ENCODE measurements at places on chromosomes 7 and 10.

DNA sequence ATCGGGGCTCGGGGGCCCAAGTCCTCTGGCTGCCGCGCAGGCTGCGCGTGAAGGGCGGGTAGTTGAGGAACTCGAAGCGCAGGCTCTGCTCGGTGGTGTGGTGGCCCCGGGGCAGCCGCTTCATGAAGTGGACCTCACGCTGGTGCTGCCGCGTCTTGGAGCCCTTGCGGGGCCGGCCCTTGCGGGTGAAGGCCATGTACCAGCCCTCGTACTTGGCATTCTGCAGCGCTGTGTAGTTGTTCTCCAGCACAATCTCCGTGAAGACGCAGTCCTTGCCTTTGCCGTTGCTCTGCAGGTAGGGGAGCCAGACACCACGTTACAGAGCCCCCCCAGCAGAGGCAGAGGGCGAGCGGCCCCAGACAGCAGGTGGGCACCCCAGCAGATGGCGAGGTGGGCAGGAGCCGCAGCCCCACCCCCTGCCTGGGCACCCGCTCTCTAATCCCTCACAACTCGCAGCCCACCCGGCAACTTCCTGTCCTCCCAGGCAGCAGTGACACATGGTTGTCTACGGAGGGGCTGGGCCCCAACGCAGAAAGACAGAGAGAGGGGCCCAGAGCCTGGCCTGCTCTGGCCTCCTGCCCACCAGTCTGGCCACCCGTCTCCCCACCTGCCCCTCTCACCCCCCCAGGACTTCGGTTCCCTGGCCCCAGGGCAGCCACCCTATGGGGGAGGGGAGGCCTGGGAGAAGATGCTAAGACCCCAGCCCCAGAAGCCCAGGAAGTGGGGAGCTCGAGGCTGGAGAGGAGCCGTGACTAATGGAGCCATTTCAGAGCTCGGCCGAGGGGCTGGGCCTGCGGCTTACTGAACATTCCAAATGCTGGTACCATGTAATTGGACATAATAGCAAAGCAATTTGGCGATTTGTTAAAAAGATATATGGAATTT, 5.3 kb downstream of the FGF8 start:
- DNase-seq = no peak

DNA sequence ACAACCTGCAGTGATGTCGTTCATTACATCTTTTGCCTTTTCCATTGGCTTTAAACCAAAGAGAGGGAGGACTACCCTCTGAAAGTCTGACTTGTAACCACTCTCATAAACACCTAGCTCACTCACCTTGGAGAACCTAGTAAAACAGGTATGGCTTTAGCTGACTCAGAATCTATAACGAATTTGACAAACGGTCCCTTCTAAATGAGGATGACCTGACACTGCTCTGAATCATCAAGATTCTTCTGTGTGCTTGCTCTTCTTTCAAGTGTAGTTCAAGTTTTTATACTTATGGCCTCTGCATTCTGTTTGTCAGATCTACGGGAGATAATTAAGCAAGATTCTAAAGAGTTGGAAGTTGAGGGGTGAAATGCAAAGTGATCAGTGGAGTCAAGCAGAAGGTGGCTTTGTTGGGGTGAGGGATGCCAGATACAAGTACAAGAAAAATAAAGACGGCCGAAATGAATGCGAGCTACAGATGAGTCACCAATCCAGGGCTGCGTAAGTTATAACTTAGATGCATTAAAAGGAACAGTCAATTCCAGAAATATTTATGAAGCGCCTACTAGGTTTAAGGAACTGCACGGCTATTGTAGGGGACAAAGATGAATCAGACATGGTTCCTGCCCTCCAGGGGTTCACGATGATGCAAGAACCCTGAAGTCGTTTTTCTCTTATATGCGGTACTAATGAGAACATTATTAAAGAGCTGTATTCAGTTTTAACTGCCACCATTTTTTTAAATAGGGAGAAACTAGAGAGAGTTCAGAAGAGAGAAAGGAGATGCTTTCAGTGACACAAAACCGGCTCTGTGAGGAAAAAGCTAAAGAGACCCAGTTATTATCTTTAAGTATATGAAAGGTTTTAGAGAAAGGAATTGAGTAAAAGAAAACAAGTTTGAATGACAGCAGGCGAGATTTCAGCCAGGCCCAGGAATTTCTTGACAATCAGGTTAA, 6.5 kb downstream of the HIPK2 start:
- DNase-seq = no peak

DNA sequence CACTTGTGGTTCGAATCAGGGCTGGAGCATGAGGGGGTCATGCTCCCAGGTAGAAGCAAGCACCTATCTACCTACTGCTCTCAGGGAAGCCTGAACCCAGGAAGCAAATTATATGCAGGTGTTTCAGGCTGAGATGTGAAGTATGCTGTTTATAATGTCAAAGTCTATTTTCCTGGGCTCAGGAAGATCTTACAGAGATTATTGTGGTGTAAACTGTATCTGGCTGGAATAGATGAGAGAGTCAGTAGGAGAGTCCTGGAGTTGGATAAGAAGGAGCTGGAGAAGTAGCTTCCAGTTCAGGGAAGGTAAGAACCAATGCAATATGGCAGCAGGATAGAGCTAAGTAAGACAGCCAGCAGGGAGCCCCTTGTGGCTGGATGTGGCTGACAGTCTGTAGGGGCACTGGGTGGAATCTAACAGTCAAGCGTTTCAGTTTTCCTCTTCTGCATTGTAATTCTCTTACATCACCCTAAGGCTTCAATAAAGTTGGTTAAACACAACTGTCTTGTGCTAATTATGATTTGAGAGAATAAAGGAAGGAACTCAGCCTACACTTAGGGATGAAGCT, 105.9 kb upstream of the EEPD1 start:
- no peak for DNase-seq

- no peak for DNase-seq
Observed at GRCh38 chr10:63627396-63627795, 106.2 kb downstream of the REEP3 start.

DNA sequence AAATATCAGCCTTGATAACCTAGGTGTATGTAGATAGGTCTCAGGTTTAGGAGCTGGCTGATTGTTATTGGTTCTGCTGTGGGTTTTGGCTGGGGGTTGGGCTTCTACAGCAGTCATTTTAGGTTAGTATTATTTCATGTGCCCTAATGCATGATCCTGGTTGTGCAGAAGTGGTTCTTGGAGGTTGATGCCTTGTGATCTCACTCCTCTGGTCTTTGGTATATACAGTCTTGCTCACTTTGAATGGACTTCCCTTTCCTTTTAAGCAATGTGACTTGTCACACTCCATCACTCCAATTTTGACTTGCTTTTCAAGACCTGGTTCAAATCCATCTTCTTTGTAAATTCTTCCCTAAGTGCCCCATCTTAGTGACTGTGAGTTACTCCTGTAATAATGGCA, 188.9 kb downstream of the LRMDA start:
- DNase-seq = no peak

- DNase-seq = no peak
Observed at GRCh38 chr7:36186359-36187121, 33.5 kb downstream of the EEPD1 start.

GRCh38 chr7:38615665-38616064, 15.5 kb downstream of the AMPH start:
- no peak for DNase-seq

GRCh38 chr10:109696981-109697775, 226.1 kb downstream of the XPNPEP1 start:
- no peak for DNase-seq

- DNase-seq = no peak
Observed at GRCh38 chr7:132072165-132072564, 504.1 kb downstream of the PLXNA4 start.

DNA sequence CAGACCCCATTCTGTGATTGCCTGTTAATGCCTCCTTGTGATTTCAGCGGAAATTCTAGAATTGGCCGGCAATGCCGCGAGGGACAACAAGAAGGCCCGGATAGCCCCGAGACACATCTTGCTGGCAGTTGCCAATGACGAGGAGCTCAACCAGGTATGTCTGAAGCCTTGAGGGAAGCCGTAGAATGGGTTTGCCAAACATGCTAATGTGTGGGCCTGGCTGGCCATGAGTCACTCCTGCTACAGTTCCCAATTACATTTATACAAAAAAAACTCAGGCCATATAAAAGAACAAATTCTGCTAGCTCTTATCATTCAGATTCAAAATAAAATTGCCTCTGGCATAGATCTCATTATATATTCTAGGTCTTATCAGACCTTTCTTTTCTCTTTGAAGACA, 37.4 kb downstream of the MACROH2A2 start:
- DNase-seq = no peak

DNA sequence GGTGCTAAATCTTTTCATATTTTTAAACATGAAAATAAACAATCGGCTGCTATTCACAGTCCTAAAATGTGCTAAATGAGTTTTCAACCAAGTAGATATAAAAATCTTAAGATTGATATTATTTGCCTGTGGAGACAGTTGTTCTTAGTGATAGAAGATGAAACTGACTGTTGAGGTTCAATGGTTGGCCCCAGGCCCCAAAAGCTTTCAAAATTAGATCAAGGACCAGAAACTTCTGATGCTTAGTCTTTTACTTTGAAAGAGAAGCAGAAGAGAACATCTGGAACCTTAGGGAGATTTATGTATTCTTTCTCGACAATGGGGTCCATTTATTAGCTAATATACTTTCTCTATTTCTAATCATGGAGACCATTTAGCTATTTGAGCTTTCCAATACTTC, 155.8 kb downstream of the REEP3 start:
- no peak for DNase-seq

DNA sequence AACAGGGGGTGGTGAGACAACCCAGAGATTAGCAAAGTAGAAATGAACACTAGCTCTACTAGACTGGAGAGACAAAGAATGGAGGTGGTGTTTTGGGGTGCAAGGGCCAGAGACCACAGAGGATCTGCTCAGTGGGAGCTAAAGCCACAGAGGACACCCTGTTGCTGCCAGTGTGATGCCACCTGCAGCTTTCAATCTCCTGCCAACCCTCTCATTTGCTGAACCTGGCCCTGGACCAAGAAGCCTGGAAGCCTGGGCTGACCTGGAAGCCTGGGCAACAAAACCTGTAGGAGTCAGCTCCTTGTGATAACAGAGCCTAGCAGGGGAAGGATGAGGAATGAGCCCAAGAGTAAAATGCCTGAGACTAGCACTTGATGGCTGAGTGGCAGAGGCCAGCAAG, 81.1 kb upstream of the ADO start:
- no peak for DNase-seq

- no peak for DNase-seq
Observed at GRCh38 chr10:22427890-22428571, 82.7 kb downstream of the SPAG6 start.

DNA sequence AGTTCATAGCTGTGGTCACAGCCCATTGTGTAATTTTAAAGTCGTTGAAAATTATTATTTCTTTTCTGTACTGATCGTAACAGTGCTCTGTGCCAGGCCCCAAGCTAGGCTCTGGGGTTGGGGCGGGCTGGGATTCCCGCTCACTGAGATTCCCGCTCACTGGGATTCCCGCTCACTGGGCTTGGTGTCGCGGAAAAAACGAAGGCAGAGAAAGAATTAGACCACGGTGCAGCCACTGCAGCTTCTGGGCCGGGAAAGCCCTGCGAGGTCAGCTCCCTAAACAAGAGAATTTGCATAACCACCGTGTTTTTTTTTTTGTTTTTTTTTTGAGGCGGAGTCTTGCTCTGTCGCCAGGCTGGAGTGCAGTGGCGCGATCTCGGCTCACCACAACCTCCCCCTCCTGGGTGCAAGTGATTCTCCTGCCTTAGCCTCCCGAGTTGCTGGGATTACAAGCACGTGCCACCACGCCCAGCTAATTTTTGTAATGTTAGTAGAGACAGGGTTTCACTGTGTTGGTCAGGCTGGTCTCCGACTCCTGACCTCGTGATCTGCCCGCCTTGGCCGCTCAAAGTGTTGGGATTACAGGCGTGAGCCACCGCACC, 31.2 kb downstream of the FOXK1 start:
- no peak for DNase-seq

DNA sequence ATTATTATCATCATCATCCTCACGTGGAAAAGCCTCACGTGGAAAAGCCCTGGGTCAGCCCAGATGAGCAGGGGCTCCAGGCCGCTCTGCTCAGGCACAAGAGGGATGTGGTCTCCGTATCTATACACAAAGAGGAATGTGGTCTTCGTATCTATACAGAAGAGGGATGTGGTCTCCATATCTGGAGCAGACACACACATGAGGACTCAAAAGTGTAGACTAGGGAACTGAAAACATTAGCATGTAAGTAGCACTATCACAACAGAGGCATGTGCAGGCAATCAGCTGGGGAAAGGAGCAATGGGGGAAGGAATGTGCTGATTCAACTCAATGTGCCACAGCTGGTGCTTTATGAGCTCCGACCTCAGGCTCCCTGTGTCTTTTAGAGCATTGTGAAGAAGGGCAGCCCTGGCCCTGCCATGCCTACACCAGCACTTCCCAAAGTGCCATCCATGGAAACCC, 86.5 kb downstream of the PLXNA4 start:
- DNase-seq = no peak

DNA sequence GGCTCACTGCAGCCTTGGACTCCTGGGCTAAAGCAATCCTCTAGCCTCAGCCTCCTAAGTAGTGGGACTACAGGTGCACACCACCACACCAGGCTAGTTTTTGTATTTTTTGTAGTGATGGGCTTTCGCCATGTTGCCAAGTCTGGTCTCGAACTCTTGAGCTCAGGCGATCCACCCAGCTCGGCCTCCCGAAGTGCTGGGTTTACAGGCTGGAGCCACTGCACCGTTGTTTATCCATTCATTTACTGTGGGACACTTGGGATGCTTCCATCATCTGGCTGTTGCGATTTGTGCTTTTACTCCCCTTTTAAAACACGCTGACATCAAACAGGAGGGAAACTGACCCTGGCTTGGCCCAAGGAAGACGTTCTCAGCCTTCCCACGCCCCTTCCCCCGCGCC, 30.5 kb upstream of the SMARCD3 start:
- no peak for DNase-seq

- DNase-seq = no peak
Observed at GRCh38 chr10:29728541-29729049, 93.8 kb upstream of the SVIL start.

GRCh38 chr7:74325210-74325565, 36.0 kb downstream of the CLIP2 start:
- no peak for DNase-seq

GRCh38 chr10:3948843-3949242, 163.8 kb upstream of the KLF6 start:
- DNase-seq = no peak

- DNase-seq = no peak
Observed at GRCh38 chr10:97329766-97330165, 4.8 kb downstream of the FRAT2 start.

GRCh38 chr10:4736608-4737007, 89.4 kb upstream of the AKR1E2 start:
- DNase-seq = no peak

DNA sequence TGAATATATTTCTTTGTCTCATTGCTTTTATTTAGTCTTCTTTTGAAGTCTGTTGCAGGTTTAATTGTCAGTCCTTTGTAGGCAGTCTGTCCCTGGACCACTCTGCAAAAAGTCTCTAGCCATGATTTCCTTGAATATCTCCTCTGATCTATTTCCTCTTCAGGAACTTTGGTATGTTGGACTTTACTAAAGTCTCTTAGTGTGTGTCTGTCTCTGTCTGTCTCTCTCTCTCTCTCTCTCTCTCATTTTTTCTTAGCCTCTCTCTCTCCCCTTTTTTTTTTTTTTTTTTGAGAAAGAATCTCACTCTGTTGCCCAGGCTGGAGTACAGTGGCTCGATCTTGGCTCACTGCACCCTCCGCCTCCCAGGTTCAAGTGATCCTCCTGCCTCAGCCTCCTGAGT, 57.5 kb downstream of the ADD3 start:
- no peak for DNase-seq

- no peak for DNase-seq
Observed at GRCh38 chr7:139774376-139774775, 3.4 kb downstream of the HIPK2 start.
